ENCODE measurements at places on chromosomes 12 and 14. TPM values are rescaled to one million over a fixed set of nuclear protein-coding genes. Genes with fewer than 3 reads are reported as not detected.

ADAM21 gene
- total RNA-seq = 0.34 TPM

AQP5 gene
- total RNA-seq = 2.3 TPM

NCKAP5L gene
- 21.3 TPM for total RNA-seq

CLEC2A gene
- not detected for total RNA-seq

FLVCR2 gene
- total RNA-seq = 6.2 TPM

ZFYVE21 gene
- total RNA-seq = 42.0 TPM

OR6C2 gene
- total RNA-seq = not detected

NAA30 gene
- total RNA-seq = 23.8 TPM

GRCh38 chr12:94560431-94561221 lies 89.7 kb downstream of the TMCC3 start:
- DNase-seq = no peak

DNA sequence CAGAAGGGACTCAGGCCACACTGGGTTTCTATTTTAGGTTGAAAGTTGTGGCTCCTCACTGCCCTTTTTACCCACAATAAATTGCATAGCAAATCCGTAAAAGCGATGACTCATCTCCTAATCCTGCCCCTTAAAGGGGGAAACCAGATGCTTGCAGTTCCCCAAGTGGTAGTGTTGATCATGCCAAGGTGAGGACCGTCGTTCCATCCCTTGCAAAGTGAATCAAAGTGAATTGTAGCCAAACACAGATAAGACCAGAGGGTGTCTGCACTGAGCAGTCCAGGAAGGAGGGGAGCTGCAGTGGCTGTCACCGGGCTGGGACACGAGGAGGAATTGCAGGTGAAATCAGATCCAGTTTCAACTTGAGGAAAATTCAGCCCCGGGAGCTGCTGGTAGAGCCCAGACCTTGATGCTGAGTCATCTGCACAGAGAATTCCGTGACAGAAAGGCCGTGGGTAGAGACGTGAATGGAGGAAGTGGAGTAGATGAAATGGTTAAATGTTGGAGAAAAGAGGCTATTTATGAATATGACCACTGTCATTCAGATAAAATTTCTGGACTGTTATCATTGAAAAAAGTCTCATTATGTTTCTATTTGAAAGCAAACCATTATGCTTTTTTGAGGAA lies 44.2 kb upstream of the MMP17 start:
- DNase-seq = no peak

DNA sequence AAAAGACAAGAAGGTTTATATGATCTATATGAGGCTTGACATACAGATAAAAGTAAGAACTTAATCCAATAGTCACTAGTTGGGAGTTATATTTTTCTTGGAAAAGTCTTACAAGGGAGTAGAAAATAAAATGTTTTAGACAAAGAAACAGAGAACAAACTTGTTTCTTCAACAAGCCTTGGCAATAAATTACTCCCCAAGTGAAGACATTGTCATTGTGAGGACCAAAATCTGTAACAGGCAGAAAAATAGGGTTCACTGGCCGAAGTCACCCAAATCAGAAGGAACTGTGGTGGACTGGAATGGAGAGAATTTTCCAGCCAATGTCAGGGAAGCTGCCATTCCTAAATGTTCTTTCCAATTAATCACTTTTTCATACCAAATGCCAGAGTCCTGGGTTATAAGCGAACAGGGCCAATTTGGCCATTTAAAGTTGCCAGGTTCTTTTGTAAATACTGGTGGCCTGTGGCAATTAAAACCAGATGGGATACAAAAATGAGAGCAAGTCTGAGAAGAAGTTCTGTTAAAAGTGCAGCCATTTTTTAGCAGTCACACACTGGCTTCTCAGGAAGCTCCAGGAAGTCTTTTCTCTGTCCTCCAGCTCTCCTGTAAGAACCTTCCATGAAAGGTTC lies 117.3 kb upstream of the OVCH1 start:
- no peak for DNase-seq
